ENCODE measurements at places on chromosomes 5 and 9.

DNA sequence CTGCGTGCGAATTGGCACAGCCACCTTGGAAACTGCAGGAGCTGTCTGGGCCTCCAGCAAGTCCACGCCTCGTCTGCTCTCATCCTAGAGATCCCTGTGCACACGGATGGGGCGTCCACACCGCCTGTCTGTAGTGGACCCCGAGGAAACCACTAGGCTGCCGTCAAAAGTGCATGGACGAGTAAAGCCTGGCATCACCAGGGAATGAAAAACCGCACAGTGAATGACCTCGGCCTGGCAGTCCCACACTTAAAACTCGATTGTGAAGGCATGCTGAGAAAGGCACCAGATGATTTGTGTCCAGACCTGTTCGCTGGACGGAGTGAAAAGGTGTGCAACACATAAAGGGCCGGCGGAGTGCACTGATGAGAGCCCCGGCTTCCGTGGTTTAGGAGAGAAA lies 50.8 kb downstream of the MRPL36 start:
- no peak for DNase-seq

DNA sequence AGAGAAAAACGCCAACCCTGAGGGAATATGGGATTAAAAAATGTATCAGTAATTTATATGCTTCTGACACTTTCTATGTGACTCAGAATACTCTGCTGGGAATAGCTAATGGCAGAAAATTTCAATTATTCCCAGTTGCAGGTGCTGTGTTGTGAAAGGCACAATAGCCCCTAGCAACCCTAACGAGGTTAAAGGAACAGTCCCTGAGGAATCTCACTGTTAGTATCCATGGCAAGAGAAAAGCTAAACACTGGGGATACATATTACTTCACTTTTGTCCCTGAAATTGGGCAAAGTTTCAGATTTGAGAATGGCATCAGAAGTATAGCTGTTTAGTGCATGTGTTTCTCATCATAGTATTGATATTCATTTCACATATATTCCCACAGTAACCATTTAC lies 555.0 kb downstream of the RAB3C start:
- no peak for DNase-seq

- no peak for DNase-seq
Measured at GRCh38 chr9:113857875-113858274, 18.2 kb upstream of the ZNF618 start.

GRCh38 chr9:136992819-136993369 lies 672 bp downstream of the PAXX start:
- DNase-seq = no peak

DNA sequence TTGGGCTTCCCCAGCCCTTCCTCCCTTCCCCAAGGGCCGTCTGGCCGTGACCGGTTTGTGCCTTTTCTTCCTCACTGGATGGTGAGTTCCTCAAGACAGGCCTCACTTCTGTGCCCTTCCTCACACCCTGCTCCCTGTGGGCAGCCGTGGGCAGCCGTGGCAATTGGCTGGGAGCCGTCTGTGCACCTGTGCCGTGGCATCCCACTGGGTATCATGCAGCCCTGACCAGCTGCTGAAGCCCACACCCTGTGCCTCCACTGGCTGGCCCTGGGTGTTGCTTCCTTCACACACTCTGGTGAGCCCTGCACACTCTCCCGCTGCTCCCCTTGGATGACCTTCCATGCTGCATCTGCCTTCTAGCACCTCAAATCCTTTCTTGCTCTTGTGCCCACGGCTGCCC lies 100.2 kb downstream of the COL5A1 start:
- DNase-seq = no peak

DNA sequence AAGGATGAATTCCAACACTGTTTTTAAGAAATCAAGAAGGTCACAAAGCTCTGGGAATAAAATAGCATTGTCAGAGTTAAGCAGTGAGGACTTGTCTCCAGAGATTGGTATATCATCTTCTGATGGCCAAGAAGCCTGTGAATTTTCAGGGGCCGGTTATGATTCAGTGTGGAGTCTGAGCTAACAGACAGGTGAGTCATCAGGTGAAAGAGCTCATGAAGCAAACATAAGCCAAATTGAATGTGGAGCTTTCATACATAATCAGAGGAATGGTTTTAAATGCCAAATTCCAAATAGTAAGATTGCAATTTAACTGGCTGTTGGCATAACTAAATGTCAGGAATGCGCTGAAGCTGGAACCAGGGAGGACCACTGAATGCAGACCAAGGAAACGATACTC lies 494.2 kb downstream of the MTRR start:
- DNase-seq = no peak

DNA sequence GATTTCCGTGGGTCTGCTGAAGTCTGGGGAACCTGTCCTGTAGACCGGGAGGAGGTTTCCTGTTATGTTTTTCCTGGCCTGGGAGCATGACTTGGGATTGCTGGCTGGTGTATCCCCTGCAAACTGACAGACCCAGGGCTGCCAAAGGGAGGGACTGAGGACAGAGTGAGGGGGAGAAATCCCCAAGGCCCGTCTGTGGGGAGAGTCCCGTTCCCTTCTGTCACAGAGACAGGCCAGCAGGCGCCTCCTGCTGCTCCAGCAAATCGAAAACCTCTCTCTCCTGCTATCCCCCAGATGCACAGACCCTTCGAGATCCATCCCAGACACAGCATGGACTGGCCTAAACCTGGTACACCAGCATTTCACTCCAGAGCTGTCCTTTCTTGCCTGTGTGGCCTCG lies 56.2 kb upstream of the ALDH1B1 start:
- DNase-seq = no peak

- no peak for DNase-seq
Measured at GRCh38 chr5:178334861-178335260, 102.3 kb upstream of the PHYKPL start.

- DNase-seq = no peak
Measured at GRCh38 chr5:133521801-133522200, 90.5 kb downstream of the FSTL4 start.

DNA sequence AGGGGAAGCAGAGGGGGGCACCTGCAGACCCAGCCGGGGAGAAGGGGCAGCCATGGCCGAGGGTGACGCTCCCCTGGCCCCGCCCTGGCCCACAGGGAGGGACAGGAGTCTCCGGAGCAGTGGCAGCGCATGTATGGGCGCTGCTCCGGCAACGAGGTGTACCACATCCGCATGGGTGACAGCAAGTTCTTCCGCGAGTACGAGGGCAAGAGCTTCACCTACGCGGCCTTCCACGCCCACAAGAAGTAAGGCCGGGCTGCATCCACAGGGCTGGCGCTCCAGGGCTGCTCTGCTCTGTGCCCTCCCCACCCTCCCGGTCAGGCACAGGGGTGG lies 68.2 kb downstream of the KCNT1 start:
- DNase-seq = no peak

DNA sequence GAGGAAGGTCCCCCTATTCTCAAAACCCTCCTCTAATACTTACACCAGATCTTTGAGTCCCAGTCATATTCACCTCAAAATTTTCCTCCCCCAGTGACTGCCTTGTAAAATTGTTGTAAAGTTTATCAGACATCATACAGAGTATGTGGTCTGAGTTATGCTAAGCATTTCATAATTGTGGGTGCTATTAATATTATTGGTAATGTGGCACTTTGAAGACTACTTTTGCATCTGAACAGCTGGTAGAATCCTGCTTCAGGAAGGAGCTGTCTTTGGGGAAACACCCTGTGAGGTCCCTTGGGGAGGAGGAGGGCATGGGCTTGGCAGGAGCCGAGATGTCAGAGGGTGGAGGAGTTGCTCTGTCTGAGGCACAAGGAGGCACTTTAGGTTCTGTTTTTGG lies 164.9 kb upstream of the ZNF618 start:
- no peak for DNase-seq

DNA sequence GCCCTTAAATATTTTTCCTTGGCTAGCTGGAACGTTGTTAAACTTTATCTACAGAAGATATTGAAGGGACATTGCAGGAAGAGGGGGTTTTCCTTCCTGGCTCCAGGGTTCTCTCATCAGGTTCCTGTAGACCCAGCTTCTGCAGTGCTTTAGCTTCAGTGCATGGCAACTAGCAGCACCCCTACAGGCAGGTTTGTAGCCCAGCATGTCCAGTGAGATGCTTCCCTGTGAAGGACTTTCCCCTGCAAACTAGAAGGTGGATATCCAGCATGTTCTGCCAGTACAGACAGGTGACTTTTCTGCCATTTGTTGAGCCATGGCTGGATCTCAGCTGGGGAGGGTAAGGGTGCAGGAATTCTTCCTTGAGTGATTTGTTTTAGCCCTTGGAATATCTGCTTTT lies 10.4 kb downstream of the CCL28 start:
- DNase-seq = no peak

- no peak for DNase-seq
Measured at GRCh38 chr5:97618721-97619120, 435.7 kb upstream of the RIOK2 start.

GRCh38 chr9:87359264-87359663 lies 138.4 kb upstream of the DAPK1 start:
- DNase-seq = no peak

DNA sequence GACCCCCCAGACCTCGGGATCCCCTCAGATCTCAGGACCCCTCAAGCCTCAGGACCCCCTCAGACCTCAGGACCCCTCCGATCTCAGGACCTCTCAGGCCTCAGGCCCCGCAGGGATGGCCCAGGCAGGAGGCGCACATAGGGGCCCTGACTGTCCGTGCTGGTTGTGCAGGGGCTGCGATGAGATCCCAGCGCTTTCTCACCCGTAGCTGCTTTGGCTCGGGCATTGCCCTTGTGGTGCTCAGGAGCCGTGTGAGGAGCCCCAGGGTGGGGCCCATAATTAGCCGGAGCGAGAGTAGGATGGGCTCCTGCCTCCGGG lies 680 bp upstream of the LPCAT1 start:
- no peak for DNase-seq

GRCh38 chr9:16718952-16719351 lies 151.5 kb downstream of the BNC2 start:
- no peak for DNase-seq

DNA sequence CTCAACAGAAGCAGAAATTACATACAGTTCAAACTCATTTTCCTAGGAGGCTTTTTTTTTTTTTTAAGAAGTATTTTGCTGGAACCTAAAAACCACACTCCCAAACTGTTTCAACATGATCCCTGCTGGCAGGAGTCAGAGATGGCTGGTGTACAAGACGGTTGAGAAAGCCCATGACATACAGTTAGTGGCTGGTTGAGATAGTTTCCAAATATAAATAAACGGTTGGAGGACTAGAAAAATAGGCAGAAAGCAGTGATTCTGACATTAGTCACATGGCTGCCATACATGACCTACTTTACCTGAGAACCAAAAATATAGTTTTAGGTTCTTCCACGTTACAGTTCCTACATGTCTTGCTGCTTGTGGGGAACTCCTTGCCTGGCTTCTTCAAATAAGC lies 31.7 kb upstream of the BASP1 start:
- DNase-seq = no peak

- no peak for DNase-seq
Measured at GRCh38 chr9:126925876-126926275, 11.3 kb downstream of the RALGPS1 start.

- DNase-seq = no peak
Measured at GRCh38 chr5:143251946-143252345, 151.5 kb downstream of the NR3C1 start.

GRCh38 chr9:135348076-135348787 lies 131.3 kb upstream of the PPP1R26 start:
- DNase-seq = no peak

GRCh38 chr5:99061299-99061698 lies 132.5 kb upstream of the CHD1 start:
- no peak for DNase-seq

DNA sequence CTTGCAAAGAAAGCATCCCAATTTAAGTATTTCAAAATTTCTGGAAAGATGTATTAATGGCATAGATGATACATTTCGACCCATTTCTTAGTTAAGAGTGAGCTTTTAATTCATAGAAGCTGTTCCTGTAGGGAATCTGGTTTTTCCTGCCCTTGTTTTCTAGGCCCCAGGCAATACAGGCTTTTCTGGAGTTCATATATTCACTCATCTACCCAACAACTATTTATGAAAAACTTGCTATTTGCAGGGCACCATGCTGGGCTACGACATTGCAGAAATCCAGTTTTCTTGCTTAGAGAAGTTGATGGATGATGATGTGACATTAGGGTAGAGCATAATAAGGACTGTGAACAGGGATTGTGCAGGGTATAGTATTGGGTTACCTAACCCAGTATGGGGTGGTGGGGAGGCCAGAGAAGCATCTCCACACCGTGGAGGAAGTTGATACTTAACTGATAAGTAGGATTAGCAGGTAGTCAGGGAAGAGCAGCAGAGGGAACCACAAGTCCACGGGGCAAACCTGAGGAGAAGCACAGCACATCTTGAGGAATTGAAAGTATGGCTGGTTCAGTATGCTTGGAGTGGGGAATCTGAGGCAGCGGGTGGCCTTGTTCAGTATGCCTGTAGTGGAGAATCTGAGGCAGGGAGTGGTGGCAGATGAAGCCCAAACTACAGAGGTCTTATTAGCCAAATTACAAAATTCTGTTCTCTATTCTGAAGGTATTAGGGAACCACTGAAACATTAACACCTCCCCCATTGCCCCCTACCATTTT lies 247.5 kb downstream of the ARRDC3 start:
- DNase-seq = no peak

All from hematopoietic multipotent progenitor cell treated with erythropoietin and hydrocortisone succinate and interleukin-3 and kit ligand, for 15 days (in vitro differentiated cells).